ENCODE measurements at places on chromosomes 13 and 19.

DNA sequence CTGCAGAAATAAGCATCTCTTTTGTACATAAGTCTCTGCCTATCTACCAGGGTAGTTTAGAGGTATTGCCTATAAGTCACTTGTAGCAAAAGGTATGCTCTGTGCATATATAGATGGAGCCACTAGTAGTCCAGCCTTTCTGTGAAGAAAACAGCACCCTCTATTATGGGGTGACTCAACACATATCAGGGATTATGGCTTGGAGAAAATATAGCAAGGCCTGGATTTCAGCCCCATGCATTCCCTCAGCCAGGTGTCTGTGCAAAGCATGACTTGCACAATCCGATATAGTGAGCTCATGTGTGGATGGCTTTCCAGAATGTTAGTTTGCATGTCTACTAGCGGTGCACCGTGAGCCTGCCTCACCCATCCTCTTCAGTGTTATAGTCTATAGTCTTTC lies 13.4 kb upstream of the NALCN start:
- DNase-seq: no peak

DNA sequence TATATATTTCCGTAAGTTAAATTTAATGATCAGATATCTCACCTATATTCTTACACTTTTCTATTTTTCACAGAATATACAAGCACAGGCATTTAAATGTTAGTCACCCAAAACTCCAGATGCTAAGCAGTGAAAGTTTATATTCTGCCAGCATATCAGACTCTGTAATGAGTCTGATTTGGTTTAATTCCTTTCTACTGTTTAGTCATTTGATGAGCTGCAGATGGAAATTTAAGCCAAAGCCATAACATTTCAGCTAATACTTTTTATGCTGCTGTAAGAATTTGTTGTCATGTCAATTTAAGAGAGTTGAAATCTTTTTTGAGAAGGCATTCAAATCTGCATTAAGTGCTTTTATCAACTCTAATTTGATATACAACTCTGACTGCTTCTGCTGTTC lies 8.0 kb downstream of the FRY start:
- no peak for DNase-seq

DNA sequence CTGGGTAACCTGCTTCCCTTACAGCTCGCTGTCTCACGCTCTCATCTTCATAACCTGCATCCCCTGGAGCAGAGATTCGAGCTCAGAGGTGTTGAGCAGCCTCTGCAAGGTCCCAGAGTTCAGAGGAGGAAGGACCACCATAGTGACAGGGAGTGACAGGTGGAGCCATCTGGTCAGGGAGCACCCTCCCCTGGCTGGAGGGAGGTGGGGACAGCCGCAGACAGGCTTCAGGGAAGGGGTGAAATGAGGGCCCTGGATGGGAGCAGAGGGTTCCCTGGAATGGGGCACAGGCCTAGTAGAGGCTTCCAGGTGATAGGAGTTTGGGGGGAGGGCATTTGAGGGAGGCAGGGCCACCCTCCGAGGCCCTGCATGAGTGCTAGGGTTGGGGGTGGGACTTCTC lies 82.1 kb downstream of the ZNF429 start:
- DNase-seq: no peak

- DNase-seq: peak; percentile 52
Measured at GRCh38 chr19:1122972-1123363, 19.2 kb downstream of the GPX4 start.

- no peak for DNase-seq
Measured at GRCh38 chr13:114048443-114048842, 74.6 kb upstream of the C13orf46 start.

- DNase-seq: no peak
Measured at GRCh38 chr13:104831831-104832230, 1703.6 kb downstream of the EFNB2 start.

- DNase-seq: no peak
Measured at GRCh38 chr19:12984143-12984627, 11.1 kb upstream of the NFIX start.

- no peak for DNase-seq
Measured at GRCh38 chr13:31545616-31546015, 193.7 kb upstream of the RXFP2 start.

DNA sequence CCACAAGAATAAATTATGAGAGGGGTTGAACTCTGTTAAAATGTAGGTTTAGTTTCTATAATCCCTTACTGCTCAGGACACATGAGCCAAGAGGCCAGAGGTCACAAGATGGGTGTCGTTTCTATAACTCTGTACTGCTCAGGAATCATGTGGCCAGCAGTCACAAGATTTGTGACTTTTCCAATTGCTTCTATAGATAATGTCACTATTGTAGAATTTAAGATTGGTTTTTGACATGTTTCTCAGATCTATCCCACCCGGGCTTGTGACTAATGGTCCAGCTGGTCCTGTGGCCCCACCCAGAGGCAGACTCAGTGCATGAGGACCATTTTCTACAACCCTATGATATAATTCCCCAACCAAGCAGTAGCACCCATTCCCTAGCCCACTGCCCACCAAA lies 662.0 kb upstream of the KLF12 start:
- DNase-seq: no peak

DNA sequence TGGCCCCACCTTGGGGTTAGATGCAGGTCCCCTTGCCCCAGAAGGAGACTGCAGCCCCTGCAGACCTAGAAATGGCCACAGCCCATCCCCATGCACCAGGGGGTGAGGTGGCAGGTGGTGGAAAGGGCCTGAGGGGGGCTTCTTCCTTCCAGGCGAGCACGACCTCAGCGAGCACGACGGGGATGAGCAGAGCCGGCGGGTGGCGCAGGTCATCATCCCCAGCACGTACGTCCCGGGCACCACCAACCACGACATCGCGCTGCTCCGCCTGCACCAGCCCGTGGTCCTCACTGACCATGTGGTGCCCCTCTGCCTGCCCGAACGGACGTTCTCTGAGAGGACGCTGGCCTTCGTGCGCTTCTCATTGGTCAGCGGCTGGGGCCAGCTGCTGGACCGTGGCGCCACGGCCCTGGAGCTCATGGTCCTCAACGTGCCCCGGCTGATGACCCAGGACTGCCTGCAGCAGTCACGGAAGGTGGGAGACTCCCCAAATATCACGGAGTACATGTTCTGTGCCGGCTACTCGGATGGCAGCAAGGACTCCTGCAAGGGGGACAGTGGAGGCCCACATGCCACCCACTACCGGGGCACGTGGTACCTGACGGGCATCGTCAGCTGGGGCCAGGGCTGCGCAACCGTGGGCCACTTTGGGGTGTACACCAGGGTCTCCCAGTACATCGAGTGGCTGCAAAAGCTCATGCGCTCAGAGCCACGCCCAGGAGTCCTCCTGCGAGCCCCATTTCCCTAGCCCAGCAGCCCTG lies 4.2 kb upstream of the F10 start:
- DNase-seq: no peak
